GM20000 (cell line): ENCODE measurements at places on chromosomes 6 and 20.

GRCh38 chr6:158185729-158186456 lies 17.7 kb downstream of the GTF2H5 start:
- no peak for DNase-seq

GRCh38 chr20:40654876-40655275 lies 34.2 kb downstream of the MAFB start:
- no peak for DNase-seq

GRCh38 chr6:498795-499231 lies 107.3 kb downstream of the IRF4 start:
- peak; percentile 42 for DNase-seq

- no peak for DNase-seq
These were observed 56.8 kb downstream of the SNX9 start for GRCh38 chr6:157879873-157880254.

- no peak for DNase-seq
These were observed 254.6 kb upstream of the PRDM1 start for GRCh38 chr6:105831311-105832097.

- no peak for DNase-seq
These were observed 73.9 kb downstream of the PKIB start for GRCh38 chr6:122683989-122684651.

GRCh38 chr6:35386989-35387388 lies 44.6 kb downstream of the PPARD start:
- no peak for DNase-seq
